ENCODE measurements at places on chromosomes 4 and X.
A peak's percentile ranks its signal among the peaks of the same experiment; 100 is the strongest.

DNA sequence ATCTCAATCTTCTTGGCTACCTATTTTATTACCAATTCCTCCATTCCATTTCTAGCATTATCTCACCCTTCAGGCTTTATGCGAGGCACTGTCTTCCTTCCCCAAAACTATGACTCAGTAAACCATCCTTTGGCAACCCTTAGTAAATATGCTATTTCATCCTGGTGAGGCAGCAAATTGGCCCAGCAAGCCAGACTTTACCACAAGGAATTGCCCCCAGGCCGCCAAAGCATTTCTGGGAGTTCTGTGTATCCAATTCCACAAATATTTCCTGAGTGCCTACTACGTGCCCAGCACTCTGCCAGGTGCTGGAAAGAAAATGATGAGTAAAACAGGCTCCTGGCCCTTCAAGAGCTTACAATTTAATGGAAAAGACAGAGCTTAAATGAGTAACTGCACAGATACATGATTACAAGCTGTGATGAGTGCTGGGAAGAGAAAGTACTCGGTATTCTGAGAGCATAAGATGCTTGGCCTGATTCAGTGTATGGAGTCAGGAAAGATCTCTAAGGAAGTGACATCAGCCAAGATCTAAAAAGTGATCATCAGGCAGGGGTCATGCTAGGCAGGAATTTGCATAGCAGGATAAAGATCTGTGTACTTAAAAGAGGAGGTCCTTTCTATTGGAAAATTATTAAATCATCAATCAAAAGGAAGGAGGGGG is 193.8 kb downstream of the ADAMTS3 start:
- DNase-seq = no peak

DNA sequence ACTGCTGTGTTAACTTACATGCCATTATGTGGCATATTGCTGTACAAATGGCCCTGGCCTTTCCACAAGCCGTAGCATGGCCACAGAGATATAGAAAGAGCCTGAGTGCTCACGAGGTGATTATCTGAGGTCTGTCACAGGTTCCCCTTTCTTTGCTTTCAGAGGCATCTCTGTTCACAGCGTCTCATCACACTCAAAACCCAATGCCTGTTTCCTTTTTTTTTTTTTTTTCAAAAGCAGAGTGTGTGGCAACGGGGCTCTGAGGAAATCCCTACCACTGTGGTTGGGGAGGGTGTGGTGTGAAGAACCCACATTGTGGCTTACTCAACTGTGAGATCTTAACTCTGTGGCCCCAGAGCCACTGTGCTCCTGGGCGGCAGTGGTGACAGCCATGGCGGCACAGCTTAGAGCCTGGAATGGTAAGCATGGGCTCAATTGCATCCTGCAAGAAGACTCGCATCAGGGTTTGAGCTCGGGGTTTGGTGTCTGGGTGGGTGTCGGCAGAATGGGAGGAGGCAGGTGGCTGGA is 30.8 kb downstream of the RTL5 start:
- peak; percentile 82 for DNase-seq

DNA sequence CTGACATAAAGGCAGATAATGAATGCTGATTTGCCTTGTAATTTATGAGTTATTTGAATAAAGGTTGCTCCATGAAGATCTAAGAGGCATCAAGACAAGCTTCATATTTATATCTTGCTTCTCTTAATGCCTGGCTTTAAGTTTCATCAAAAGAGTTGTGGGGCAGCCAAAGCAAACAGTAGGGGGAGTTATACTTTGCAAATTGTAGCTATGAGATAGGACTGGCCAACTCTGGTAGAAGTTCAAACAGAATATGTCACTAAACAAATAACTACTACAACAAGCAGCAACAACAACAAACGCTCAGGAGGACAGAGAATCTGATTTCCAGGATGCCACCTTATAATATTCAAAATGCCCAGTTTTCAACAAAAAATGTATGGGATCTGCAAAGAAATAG is 69.1 kb upstream of the PLAC1 start:
- DNase-seq = no peak

GRCh38 chr4:23323436-23323835 is 566.4 kb downstream of the PPARGC1A start:
- no peak for DNase-seq

DNA sequence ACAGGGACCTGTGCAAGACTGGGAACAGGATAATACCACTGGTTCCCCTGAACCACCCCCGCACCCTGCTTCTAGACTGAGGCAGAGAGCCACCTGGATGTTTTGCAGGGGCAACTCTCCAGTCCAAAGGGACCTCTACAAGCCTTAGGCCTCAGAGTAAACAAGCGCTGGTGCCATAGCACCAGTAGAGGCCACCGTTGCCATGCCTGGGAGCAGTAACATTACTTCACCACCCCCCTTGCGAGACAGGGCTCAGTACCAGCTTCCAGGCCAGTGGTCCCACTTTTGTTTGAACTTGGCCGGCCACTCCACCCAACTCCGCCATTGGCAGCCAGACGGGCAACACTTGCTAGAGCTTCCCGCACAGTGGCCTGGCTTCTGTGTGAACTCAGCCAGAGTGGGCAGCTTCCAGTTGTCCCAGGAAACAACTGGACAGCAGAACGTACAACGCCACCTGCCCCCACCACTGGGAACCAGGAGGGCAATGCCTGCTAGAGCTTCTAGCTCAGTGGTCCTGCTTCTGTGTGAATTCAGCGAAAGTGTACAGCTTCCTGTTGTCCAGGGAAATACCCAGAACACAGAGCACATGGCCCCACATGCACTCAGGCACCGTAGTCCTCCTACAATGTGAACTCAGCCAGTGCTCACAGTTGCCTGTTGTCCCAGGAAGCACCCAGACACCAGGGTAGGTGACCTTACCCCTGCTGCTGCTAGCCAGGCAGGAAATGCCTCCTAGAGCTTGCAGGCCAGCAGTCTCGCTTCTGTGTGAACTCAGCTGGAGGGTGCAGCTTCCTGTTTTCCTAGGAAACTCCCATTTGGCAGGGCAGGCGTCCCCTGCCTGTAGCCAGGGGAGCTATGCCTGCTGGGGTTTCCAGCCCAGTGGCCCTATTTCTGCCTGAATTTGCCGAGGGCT is 39.9 kb upstream of the PCDH19 start:
- no peak for DNase-seq

DNA sequence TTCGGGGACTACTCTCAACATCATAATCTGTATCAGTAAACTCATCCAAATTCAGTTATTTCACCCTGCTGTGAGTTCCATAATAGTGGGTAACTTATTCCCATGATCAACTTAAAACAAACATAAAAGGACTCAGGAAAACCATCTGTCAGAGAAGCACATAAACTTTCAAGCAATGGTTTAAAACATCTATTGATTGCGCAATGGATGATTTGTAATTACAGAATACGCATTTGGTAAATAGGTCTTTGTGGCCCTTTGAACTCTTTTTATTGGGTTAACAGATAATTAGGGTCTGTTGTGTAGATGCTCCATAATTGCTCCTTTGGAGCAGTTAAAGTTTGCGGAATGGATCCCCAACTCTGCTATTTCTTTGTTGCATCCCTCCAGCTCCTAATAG is 115.3 kb downstream of the KIT start:
- no peak for DNase-seq

All from activated naive CD4-positive, alpha-beta T cell treated with anti-CD3 and anti-CD28 coated beads, Interleukin-2, amount 10 ng/mL, durations not matched to agents 7 days and 5 days (primary cell).